ENCODE measurements at places on chromosomes 12 and 14. TPM values are rescaled to one million over a fixed set of nuclear protein-coding genes. Genes with fewer than 3 reads are reported as not detected.

GRCh38 chr12:70660620-70661219, 23.5 kb upstream of the PTPRB start:
- DNase-seq = no peak

DNA sequence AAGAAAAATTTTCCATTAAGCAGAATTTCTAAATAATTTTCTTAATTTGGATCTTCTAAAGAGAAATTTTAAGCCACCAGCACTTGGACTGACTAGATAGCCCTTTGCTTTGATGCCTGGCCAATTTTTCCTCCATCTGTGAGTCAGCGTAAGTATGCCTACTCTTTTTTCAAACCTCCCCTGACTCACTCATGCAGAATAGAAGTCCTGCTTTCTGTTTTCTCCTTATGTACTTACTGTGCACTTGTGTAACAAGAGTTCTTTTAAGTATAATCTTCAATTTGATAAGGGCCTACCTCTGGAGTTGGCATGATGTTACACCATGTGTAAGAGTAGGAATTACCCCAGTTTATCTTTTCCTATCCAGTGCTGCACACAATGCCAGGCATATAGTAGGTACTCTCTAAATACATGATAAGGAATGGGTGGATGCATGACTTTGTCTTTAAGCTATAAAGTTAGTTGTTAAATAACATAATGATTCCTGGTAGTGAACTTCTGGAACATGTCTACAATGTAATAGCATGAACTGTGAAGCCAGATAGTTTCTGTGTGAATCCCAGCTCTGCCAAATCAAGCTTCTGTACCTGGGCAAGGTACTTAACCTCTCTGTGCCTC, 329.6 kb downstream of the TMTC2 start:
- DNase-seq = no peak

- no peak for DNase-seq
These were observed 48.0 kb downstream of the ZNF664 start for GRCh38 chr12:124021007-124021406.

DNA sequence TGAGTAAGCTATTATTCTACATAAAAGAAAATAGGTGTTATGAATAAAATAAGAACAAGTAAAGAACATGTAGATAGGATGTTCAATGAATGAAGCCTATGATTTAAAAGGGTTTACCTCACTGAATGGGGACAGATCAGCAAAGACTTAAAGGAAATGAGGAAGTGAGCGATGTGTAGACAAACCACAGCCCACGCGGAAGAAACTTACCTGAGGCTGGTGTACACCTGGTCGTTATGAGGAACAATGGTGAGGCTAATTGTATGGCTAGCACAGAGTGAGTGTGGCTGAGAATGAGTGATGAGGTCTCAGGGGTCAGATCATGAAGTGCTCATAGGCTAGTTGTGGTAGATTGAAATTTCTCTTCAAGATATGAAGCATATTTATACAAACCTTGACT, 221.7 kb downstream of the ALG10B start:
- no peak for DNase-seq

DNA sequence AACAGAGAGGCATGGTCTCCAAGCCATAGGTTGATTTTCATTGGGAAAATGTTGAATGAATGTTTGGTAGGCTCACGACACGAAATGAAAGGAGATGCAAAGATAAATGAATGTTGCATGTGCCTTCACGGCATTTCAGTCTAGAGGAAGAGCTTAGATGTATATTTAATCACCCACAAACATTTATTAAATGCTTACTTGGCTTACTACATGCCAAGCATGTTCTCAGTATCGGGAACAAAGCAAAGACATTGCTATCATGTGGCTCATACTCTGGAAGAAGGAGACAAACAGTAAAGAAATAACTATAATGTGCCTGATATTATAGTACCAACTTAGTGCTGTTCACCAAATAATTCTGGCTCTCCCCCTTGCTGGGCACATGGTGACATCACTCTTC, 133.5 kb downstream of the LLPH start:
- DNase-seq = no peak

GRCh38 chr14:51534610-51535011, 117.1 kb upstream of the FRMD6 start:
- no peak for DNase-seq

GRCh38 chr14:100909439-100909838, 5.9 kb upstream of the RTL1 start:
- no peak for DNase-seq

The DPPA3 gene
- not detected for total RNA-seq

The LRRK2 gene
- total RNA-seq = 0.40 TPM

Data from activated naive CD8-positive, alpha-beta T cell treated with anti-CD3 and anti-CD28 coated beads, Interleukin-2, amount 10 ng/mL, durations not matched to agents 7 days and 5 days (primary cell).